Stimulated activated CD8-positive, alpha-beta memory T cell treated with anti-CD3 and anti-CD28 coated beads, Interleukin-15, amount 100 ng/mL, for 48 hours (primary cell): ENCODE measurements at places on chromosomes 16 and 17.

GRCh38 chr17:70168977-70169708 lies at the start of gene KCNJ2:
Gene KCNJ2 (plus strand): TSS chr17:70169532. CDS start chr17:70175040, 5,508 bp downstream.
- DNase-seq, result peak; percentile 48

GRCh38 chr16:83029467-83029866 lies 402.7 kb downstream of the CDH13 start:
- no peak for DNase-seq

- DNase-seq, result no peak
Measured at GRCh38 chr16:28167221-28167620, 44.5 kb downstream of the XPO6 start.

- no peak for DNase-seq
Measured at GRCh38 chr17:82287868-82288801, 14.6 kb upstream of the CSNK1D start.

DNA sequence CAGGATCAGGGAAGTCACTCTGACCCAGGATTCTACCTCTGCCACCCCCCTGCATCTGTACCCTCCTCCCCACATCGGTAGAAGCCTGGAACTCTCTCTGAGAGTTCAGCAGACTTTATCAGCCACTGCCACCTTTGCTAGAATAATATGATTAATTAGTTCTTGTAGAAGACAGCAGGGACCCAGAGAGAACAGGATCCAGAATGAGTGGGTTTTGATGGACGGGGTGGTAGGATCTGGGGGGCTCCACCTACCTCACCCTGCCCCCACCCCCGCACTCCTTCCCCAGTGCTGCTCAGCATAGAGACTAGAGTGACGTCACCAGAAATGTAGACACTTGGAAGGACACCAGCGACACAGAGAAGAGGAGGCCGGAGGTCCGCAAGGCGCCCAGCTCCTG lies 33.5 kb downstream of the ABCC6 start:
- DNase-seq, result no peak

DNA sequence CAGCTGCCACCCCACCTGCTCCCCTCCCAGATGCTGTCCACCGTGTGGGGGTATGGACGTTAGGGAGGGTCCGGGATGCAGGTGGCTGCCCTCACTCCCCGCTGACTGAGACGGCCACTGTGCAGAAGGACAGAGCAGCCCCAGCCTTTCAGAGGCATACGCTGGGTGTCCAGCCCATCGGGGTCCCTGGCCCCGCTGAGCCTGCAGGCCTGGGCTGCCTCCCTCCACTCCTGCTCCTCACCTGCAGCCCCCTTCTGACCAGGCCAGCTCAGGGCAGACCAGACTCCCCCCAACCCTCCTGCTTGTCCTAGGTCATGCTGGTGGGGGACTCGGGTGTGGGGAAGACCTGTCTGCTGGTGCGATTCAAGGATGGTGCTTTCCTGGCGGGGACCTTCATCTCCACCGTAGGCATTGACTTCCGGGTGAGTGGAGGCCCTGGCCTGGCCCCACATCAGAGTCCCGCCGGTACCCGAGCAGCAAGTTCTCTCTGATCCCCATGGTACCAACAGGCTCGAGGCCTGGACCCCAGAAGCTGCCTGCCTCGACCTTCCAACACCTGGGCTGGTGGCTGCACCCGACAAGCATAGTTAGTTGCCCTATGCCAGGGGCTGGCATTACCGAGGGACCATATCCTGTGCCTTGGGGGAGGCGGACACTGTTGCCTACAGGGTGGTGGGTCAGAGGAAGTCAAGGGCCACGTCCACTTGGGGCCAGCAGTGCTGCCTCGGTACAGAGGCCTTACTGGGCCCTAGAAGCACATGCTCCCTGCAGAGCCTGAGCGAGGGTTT lies 1.4 kb downstream of the RAB26 start:
- no peak for DNase-seq

- no peak for DNase-seq
Measured at GRCh38 chr16:14249291-14250032, 178.3 kb downstream of the MRTFB start.

DNA sequence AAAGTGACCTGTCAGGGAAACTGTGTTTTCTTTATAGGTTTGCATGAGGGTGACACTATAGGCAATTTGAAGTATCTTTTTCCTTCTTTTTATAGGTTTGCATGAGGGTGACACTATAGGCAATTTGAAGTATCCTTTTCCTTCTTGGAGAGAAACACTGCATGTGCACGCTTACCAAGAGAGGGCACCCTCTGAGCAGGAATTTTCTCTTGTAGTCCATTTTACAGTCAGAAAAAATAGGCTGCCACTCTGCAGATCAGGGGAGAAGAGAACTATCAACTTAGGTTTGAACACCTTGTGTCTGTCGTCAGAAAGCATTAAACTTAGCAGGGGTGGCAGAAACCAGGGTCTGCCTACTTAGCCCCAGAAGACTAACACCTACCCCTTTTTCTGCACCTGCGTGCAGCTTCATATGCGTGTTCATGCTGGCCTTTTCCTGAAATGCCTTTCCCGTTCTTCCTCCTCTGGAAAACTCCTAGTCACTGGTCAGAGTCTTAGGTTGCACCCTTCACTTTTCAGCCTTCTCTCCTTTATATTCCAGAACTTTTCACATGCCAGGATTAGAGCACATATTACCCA lies 16.4 kb upstream of the SMIM36 start:
- no peak for DNase-seq

- DNase-seq, result no peak
Measured at GRCh38 chr17:50218071-50218759, 16.8 kb upstream of the COL1A1 start.

DNA sequence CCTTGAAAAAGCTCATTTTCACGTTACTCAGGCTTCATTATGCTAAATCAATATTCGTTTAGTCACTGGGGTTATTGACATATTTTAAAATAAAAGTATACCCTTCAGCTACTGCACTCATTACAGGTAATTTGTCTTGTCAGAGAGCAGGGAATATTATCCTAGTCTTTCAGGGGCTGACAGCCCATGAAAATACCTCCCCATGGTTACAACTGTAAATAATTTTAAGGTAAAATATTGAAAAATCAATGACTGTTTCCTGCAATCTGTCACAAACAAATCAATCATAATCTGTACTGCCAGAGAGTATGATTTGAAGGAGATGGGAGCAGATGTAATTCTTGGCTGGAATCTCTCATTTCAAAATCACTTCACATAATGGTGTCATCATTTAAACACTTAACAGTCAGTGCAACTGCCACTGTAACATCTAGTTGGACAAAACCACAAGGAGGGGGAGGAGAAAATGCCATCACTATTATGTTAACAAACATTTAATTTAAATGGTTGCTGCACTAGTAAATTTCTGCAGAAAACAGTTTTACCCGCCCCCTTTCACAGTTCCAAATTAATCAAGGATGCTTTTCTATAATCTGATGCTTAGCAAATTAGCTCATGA lies 9.3 kb upstream of the IRX5 start:
- DNase-seq, result no peak

DNA sequence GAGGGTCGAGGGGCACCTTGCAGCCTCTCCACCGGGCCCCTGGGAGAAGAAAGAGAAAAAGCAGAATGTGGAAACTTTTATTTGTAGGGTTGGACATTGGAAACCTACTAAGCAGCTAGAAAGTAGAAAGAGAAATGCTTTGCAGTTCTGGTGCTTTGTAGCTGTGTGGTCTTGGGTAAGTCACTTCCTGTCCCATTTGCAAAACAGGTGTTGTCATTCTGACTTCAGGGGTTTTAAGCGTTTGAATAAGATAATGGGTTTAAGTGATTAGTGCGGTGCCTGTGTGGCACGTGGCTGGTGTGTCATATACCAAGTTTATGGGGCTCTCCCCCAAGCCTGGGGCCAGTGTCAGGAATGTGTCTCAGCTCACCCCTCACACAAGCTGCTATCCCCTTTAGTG lies 1.6 kb downstream of the CA4 start:
- DNase-seq, result no peak

DNA sequence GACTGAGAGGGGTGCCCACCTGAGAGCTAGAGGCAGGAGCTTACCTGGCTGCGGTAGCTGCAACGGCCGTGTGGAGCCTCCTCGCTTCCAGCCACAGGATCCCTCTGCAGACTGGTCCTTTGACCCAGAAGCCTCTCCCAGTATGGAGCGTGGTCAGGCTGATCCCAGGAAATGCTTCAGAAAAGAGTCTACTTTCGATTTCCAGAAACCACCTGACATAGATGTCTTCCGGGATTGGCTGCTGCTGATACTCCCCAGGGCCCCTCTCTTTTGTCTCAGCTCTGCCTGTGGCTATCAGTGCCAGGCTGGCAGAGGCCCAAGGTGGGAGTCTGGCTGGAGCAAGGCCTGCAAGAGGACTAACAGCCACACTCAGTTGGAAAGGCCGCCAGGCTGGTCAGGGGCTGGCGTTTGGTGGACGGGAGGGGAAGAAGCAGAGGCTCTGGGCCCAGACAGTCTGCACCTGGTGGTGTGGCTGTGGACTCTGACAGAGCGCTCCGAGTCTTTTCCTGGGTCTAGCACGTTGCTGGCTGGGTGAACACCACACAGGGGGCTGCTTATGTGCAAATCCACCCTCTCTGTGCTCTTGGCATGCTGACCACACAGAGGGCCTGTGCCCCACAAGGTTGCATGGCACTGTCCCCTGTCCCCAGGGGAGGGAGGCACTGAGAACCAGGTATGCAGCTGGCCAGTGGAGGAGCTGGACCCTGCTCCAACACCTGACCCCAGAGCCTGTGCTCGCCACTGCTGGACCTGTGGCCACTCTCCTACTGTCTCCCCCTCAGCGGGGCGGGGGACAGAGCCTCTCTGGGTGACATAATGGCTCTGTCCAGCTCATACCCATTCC lies at the start of gene LGALS3BP:
Gene LGALS3BP, minus strand, starts transcription at position 144 of the 844 bp plus-strand sequence. CDS start 2,732 bp downstream, outside the sequence.
- DNase-seq, result no peak

DNA sequence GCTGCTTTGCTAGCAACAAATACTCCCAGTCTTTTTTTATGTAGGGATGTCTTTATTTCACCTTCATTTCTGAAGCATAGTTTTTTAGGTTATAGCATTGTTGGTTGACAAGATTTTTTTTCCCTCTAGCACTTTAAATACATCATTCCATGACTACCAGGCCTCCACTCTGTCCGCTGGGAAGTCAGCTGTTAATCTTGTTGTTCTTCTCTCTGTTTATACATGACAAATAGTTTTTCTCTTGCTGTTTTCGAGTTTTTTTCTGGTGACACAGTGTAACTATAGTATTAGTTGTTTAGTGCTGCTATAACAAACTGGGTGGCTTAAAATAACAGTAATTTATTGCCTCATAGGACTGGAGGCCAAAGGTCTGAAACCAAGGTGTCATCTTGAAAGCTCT lies 205.5 kb upstream of the CNTNAP4 start:
- DNase-seq, result no peak

- no peak for DNase-seq
Measured at GRCh38 chr17:77507111-77507885, 366.5 kb downstream of the SEC14L1 start.
